ENCODE measurements at places on chromosomes 7 and 10.

DNA sequence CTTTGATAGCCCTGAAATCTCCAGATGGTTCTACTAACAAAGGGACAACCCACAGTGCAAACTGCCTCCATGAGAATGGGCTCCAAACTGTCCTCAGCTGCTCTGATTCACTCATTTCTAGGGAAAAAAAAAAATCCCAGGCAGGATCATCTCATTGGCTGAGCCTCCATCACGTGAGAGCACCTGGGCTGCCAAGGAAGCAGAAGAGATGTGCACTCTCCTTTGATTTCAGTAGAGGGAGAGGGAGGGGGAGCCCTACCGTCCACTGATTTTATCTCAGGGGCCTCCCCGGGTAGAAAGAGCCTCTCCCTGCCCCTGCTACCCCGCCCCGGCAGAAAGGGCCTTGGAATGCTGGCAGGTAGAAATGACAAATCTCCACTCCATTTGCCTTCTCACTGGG is 725.4 kb downstream of the PHTF2 start:
- DNase-seq: no peak

- DNase-seq: no peak
Observed at GRCh38 chr7:64557601-64558322, 5.1 kb downstream of the ZNF680 start.

GRCh38 chr10:11017570-11018431 is at the start of gene CELF2:
Gene CELF2 (plus strand): TSS chr10:11017872. CDS start chr10:11018090, 218 bp downstream.
- peak; percentile 24 for DNase-seq

- DNase-seq: peak; percentile 49
Observed at GRCh38 chr7:128427289-128427891, 17.6 kb upstream of the IMPDH1 start.

GRCh38 chr7:105982388-105982787 is 19.3 kb downstream of the CDHR3 start:
- DNase-seq: no peak

DNA sequence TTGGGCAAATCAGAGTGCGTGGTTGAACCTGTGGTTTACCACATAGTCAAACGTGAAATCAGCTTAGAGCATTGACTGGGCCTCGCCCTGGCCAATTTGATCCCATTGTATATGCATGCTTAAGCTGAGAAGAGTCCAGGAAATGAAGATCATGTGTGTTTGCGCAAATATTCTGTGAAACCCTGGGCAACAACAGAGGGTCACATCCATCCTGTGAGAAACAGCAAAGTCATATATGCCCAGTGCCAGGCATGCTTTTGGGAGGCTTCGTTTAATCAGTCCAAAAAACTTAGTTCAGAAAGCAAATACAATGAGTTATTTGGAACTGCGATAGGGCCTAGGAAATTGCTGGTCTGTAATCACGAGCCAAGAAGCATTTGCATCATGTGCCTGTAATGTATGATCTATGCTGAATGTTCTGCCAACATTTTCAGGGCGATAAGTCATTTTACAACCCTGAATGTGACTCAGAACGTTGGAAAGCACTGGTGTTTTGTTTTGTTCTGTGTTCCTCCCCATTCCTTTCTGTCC is 412.1 kb upstream of the CELF2 start:
- DNase-seq: no peak

DNA sequence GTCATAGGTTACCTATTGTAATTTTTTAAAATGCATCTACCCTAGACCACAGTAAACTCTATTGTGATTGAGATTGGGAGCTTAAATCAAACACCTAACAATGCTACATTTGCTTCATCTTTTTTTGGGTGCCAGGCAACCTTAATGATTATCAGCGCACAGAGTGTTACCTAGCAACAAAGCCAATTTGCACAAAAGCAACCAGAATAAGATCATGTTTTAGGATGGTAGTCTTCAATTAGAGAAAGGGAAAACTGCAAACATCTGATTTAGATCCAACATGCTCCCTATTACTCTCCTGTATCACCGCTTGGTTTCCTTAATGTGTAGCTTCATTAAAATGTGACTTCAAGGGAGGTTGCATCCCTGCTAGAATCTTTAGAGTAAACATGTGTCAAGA is 226.9 kb downstream of the ABCA13 start:
- no peak for DNase-seq

- DNase-seq: no peak
Observed at GRCh38 chr7:54728411-54728810, 30.6 kb downstream of the SEC61G start.

DNA sequence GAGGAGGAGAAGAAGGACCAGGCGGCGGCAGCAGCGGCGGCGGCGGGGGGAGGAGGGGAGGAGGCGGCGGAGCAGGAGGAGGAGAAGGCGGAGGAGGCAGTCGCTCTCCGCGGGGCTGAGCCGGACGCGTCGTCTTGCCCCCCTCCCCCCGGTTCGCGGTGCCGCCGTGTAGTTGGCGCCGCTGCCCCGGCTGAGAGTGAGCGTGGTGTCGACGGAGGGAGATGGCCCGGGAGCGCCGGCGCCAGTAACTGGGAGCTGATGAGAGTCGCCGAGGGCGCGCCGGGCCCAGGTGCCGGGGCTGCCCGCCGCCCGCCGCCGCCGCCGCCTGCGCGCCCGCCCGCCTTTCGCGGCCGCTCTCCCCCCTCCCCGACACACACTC is 257 bp downstream of the WAC start:
- DNase-seq: no peak

- no peak for DNase-seq
Observed at GRCh38 chr7:149459540-149460452, 1.1 kb downstream of the ZNF777 start.

DNA sequence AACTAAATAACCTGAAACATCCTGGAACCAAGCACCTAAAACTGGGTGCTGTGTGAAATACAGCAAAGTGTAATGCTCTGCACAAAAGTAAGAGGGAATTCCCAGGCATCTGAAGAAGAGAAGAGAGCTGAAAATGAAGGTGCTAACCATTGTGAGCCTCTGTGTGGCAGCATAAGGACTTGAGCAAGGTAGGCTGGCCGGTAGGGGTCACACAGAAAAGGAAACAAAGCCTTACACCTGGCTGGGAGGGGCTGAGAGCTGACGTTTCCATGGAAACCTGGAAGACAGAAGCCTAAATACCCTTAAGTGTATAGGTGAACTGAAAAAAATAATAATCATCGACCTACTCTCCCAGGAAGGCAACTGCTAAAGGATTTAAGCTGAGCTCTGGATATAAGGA is 48.6 kb downstream of the CUL1 start:
- DNase-seq: peak; percentile 27

DNA sequence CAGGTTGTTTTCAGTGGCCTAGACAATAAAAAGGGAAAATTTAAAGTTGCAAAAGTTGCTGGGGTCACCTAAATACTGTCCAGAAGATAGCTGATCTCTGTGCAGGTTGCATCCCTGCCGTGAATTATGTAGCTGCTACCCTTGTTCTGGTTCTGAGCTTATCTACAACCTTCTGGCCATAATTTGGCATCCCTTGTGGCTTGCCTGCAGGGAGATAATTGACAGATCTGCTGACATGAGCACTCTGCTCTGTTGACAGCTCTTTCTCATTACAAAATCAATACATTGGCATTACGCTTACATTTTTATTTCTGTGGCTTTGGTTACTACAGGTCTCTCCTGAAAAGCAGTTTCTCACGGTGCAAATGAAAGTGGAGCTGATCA is 29.3 kb upstream of the HECTD2 start:
- DNase-seq: no peak
